ENCODE measurements at places on chromosomes 6 and 20.

DNA sequence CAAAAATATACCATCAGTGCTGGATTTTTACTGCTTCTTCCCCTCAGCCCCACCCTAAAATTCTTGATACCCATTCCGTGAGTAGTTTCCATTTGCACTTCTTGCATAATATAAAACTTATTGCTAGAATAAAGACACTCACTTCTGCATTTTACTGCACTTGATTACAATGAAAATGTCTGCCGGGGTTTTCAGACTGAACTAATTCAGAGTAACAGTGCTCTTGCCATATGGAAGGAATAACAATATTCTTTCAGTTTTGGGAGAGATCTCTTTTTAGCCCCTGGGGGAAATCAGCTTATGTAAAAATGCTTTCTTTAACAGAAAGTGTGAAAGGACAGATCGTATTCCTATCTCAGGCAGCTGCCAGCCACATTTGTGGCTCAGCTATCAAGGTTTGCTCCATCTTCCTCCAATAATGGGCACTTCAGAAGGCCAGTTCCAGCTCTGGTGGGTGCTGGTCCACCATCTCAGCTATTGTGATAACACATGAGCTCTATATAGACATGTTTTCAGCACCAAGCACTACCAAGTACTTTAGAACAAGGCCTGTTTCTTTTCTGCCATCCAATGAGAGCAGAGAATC is 8.9 kb downstream of the SMLR1 start:
- DNase-seq, result no peak

GRCh38 chr20:35901678-35902544 is 52.4 kb downstream of the SCAND1 start:
- DNase-seq, result peak; percentile 31

- DNase-seq, result no peak
Measured at GRCh38 chr20:36298795-36299339, 7.3 kb upstream of the DLGAP4 start.

DNA sequence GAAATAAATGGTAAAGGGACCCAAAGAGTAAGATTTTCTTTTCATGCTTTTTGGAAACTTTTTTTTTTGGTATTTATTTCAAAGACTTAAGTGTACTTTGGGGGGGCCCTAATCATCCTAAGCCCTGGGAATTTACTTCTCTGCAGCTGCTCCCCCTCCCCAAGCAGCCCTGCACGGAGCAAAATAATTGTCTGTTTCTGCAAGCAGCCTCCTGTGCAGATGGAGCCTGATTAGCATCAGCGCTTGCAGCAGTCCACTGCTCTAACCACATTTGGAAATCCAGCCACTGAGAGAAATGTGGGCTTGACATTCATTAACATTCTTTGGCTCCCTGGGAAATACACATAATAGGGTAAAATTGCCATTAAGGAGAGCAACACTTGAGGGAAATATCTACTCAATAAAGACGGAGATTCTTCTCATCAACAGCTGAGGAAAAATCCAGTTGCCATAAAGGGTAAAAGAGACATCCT is 309.2 kb upstream of the MAP3K7 start:
- DNase-seq, result no peak

DNA sequence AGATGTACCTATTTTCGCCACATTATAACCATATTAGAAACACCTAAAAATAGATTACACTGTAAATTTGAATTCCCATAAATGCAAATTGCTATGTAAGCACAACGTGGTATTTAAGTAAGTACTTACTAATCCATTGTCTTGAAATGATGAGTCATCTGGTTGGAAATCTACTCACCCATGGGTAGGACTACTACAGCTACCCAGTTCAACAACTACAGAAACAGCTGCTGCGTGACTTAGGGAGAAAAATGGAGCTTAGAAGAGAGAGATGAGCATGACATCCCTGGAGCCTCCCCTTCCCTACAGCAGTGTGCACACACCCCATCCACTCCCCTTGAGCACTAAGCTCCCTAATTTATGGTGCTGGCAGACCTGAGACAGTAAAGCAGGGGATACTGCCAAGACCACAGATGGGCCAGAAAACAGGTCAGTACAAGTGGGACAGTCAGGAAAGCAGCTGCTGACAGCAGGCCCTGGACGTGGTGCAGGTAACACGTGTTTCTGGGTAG is 26.9 kb downstream of the RRAGD start:
- peak; percentile 87 for DNase-seq

GRCh38 chr6:111606620-111607115 is 990 bp upstream of the TRAF3IP2 start:
- DNase-seq, result no peak

GRCh38 chr6:84449220-84449619 is 221.8 kb upstream of the CEP162 start:
- DNase-seq, result peak; percentile 9

GRCh38 chr6:17585766-17586490 is 14.2 kb upstream of the FAM8A1 start:
- no peak for DNase-seq

- no peak for DNase-seq
Measured at GRCh38 chr6:20058121-20058905, 154.0 kb downstream of the MBOAT1 start.

- no peak for DNase-seq
Measured at GRCh38 chr20:20567712-20568111, 144.7 kb downstream of the RALGAPA2 start.

- peak; percentile 63 for DNase-seq
Measured at GRCh38 chr20:46128310-46129151, 10.4 kb downstream of the CD40 start.

DNA sequence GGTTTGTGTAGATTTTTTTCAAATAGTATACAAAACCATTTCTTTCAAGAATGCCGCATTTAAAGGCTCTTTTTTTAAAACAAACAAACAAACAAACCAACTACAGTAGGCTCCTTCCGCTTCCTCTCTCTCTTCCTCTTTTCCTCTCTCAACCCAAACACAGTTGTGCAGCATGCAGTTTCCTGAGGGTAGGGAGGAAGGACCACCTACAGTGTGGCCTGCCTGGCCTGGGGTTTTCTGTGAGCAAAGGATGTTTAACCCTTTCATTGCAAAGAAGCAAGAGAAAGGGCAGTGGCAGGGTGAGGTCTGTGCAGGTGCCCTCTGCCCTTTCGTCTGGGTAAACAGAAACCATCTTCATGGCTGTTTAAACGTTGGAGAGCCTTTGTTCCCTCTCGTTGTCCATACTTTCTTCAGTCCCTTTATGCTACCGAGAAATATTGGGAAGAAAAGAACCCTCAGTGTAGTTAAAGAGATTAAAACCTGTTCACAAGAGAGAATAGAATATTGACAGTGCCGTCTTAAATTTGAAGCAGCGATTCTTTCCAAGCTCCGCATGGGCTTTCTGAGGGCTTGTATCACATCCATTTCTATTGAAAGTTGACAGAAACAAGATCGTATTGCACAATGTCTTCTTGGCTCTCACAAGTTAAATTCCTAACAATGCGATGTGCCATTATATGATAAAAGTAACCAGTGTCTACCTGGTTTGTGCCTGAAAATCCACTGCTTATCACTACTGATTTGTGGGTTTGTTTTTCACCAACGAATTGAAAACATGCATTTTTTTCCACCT is 215.5 kb upstream of the SNX9 start:
- DNase-seq, result peak; percentile 66

- DNase-seq, result no peak
Measured at GRCh38 chr20:25508083-25508770, 77.1 kb downstream of the NINL start.

DNA sequence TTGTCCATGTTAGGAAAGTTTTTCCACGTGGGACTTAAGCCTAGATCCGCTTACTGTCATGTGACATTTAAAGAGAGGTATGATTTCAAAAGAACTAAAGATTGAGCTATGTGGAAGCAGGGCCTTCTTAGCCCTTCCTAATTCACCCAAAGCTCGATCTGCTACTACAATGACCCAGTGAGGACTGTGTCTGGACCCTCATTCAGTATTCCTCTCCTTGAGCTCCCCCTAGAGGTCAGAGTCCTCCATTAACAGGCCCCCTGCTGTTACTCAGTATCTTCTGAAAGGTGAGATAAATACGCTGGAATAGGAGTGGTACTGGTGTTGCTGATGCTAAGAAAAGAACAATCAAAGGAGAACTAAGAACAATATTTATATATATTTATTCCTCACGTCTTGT is 414.0 kb downstream of the GJA1 start:
- peak; percentile 36 for DNase-seq

- DNase-seq, result no peak
Measured at GRCh38 chr20:24488800-24489175, 19.4 kb downstream of the SYNDIG1 start.

GRCh38 chr6:168046696-168047095 is 32.3 kb downstream of the FRMD1 start:
- no peak for DNase-seq

DNA sequence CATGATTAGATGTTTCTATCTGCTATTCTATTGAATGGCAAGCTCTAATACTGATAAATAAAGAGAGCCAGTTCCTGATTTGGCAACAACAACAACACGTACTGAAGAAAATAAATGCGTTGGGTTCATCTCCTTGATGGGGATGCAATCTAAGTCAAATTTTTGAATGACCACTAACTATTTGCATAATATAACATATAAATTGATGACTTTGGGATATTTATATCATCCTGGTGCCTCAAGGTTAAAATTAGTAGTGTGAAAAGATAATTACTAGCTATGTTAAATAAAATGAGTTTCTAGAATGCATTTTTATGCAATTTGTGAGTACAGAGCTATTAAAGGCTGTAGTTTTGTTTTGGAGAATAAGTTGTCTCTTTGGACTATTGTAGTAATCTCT is 896.4 kb downstream of the KIF16B start:
- DNase-seq, result no peak

DNA sequence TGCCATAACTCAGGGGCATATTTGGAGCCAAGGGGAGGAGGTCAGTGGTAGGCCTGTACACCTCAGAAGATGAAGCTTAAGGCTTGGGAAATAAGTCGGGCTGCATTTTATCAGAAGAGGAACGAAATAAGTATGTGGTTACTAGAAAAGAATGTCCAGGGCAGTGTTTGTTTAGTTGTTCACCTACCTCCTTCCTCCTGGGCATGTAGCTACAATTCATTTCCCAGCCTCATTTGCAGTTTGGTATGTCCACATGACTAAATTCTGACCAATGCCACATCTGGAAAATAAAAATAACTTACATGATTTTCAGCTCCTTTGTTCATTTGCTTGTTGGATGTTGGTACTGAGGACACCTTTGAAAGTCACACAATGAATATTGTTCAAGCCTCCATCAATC is 294.5 kb upstream of the RGS17 start:
- DNase-seq, result no peak

DNA sequence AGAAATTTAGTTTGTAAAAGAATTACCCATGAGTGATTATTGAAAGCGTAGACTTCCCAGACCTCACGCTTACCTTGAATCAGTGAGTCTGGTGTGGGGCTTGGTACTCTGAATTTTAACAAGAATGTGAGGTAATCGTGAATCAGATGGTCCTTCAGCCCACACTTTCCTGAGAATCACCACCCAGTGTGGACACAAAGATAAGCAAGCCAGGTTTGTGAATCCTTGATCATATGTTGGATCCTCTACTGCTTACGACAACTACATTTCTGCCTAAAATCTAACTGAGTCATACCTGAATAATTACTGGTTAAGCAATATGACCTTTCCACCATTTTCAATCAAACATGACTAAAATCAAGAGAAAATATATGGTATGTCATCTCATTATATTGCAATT is 589.3 kb downstream of the TFAP2A start:
- DNase-seq, result no peak

GRCh38 chr6:147820520-147820919 is 312.0 kb downstream of the SAMD5 start:
- DNase-seq, result no peak

GRCh38 chr6:43770372-43771209 is 580 bp downstream of the VEGFA start:
- peak; percentile 54 for DNase-seq

DNA sequence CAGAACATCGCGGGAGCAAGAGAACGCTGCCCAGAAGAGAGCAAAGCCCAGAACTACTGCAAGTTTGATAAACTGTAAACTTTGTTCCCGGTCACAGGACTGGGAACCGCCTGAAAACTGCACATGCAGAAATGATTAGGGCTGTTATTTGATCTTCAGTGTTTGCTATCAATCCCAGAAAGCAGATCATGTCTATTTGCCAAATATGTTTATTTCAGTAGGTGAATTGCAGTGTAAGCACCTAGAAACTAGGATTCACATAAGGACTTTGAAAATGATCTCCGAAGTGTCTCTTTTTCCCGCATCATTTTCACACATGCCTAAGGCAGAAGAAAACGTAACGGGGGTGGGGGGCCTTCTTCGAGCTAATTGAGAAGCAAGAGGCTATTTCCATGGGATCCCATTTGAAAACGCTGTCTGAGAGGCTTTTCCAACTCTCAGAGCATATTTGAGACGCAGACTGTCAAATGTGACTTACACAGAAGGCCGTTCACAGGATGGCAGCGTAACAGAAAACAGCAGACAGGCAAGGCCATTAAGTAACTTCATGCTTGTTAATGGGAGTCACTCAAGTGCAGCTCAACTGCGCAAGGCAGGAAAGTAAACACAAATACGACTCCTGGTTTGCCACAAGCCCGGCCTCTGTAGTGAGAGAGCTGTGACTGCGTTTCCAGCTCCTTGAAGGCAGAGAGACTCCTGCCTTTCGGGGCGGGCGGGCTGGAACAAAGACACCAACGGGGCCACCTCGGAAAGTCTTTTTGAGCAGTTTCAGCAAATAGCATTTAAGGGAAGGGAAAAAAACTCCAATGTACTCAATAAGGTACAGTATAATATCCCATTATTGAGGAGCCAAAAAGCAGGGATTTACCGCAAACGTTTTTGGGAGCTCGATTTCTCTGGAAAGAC is 144.7 kb upstream of the ZNF217 start:
- DNase-seq, result peak; percentile 98

GRCh38 chr6:79797912-79798311 is 149.4 kb downstream of the ELOVL4 start:
- no peak for DNase-seq

DNA sequence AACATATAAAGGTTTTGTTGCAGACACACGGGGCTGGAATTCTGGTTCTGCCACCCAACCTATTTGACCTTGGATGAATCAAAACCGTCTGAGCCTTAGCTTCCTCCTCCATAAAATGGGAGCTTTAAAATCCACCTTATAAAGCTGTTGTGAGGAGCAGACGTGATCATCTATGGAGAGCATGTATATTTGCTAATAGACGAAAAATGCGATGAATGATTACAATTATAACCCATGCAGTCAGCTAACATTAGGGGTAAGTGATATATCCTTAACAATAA is 586 bp upstream of the NUP153 start:
- DNase-seq, result no peak

GRCh38 chr6:109001291-109001894 is 93.3 kb downstream of the SESN1 start:
- DNase-seq, result no peak

- no peak for DNase-seq
Measured at GRCh38 chr20:53362736-53363135, 230.9 kb downstream of the ZNF217 start.

- peak; percentile 52 for DNase-seq
Measured at GRCh38 chr6:43747784-43748183, 22.2 kb upstream of the VEGFA start.

DNA sequence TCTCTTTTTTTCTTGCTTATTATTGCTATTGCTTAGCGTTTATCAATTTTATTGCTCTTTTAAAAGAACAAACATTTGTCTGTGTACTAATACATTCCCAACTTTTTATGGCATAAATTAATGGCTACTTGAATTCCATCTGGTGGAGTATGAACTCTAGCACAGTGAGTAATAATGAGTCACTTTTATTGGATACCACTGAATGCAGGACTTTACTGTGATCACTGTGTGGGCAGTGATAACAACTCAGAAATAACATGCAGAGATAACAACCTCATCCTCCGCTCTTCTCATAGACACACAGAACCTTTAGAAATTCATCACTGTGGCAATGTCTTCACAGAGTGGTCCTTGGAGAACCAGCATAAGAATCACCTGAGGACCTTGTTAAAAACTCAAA is 174.9 kb upstream of the PRND start:
- DNase-seq, result no peak

Data from SJCRH30 (cell line).